ENCODE measurements at places on chromosomes 11 and 22.

DNA sequence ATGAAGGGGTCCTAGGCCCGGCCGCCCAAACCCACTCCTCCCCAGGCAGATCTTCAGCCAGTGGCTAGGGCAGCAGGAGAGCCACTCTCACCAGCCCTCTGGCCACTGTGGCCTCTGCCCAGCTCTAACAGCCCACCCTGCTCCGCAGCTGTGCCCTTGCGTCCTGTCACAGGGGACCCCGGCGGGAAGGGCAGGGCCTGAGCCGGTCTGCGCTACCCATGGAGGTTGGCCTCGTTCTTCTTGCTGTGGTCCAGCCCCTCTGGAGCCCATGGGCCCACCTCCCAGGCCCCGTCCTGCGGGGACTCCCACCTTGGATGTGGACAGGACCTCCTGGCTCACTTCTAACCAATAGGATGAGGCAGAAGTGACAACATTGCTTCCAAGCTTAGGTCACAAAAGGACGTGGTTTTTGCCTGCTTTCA lies 38.3 kb upstream of the TH start:
- no peak for DNase-seq

GRCh38 chr11:15275141-15275540 lies 160.4 kb downstream of the INSC start:
- no peak for DNase-seq

- DNase-seq, result no peak
Observed at GRCh38 chr11:71917646-71918140, 10.7 kb downstream of the XNDC1N start.

DNA sequence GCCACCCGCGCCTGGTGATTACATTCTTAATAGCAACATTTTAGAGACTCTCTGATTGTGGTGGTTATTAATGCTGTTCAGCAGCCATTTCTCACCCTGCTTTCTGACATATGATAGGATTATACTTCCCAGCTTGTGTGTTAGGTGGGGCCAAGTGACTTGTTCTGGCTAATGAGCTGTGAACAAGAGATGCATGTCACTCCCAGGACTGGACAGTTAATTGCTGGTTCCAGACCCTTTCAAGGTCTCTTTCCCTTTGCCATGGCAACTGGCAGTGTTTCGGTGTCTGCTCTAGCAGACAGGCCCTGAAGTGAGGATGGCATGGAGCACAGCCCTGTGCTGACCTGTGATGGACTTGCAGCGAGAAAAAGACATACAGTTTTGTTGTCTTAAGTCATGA lies 8.9 kb upstream of the PTPRJ start:
- no peak for DNase-seq

DNA sequence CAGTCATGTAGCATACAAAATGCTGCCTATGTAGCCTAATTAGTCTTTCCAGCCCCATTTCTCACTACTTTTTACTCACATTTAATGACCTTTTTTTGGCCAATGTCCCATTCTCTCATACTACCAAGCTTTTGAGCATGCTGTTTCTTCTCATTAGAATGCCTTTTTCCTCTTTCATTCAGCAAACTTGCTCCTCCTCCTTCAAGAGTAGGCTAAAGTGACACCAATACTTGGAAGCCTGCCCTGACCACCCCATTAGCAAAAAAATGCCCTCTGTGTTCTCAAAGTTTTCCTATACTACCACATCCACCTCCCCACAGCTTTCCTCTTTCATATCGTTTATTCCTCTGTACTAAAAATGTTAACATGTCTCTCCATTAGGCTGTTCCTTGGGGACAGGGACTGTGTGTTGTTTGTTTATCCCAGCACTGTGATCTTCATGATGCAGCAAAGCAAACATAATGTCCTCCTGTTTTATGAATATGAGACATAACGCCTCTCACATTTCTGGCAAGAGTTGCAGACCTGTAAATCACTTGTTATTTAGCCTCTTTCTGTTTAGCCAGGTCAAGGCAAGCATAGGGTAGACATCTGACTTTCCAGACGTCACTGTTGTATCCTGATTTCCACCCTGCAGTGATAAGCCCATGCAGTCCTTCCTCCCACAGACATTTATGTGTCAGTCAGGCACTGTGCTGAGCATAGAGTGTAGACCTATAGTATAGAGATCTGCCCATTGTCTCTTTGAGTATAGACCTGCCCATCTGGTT lies 62.0 kb upstream of the UCP3 start:
- DNase-seq, result no peak

DNA sequence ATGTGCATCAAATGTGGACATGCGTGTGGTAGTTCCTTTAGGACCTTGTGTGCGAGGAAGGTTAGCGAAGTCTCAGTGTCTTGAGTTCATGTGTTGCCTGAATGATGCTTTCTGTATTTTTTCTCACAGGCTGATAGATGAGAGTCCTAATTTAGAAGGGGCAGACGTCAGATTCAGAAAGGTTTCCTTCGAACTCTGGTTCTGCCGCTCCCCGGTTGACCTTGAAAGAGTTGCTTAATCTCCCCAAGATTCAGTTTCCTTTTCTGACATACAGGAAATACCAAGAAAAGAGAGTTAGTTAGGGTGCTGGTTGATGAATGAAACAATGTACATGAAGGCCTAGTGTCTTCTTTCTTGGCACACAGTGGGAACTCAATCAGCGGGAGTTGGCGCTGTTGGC lies 35.9 kb upstream of the TTC12 start:
- no peak for DNase-seq

DNA sequence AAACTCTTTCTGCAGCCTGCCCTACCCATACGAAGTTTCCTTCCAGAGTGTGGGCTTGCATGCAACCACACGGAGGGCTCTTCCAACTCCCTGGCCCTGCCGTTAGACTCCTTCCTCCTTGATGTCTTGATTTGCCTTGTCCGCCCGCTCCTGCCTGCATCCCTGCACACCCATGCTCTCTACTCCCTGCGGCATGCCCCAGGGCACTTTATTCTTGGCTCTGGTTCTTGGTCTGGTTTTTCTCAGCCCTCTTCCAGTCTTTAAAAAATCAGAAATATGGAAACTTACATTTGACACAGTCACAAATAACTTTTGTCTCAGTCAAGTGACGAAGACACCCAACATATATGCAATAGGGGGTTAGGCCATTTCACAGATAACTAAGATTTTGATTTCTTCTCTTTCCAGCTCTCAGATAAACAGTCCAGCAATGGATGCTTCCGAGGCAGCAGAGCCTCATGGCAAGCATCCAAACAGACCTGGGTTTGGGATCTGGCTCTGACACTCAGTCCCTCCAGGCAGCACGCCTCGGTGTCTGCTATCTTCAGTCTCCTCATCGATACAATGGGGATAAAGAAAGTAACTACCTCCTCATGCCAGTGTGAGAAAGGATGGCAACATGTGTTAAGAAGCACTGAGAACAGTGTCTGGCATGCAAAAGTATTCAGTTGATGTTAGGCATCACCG lies 15.7 kb upstream of the OPCML start:
- DNase-seq, result no peak

- no peak for DNase-seq
Observed at GRCh38 chr11:75777461-75778110, 9.0 kb downstream of the DGAT2 start.

- no peak for DNase-seq
Observed at GRCh38 chr11:73538381-73538872, 59.5 kb downstream of the FAM168A start.

GRCh38 chr11:63961608-63962412 lies 12.6 kb upstream of the COX8A start:
- DNase-seq, result no peak

GRCh38 chr22:19035474-19036228 lies 86.6 kb downstream of the DGCR2 start:
- no peak for DNase-seq

- DNase-seq, result no peak
Observed at GRCh38 chr11:56842814-56843794, 94.6 kb upstream of the OR9G4 start.

GRCh38 chr11:16678466-16679116 lies 59.9 kb upstream of the C11orf58 start:
- DNase-seq, result no peak

DNA sequence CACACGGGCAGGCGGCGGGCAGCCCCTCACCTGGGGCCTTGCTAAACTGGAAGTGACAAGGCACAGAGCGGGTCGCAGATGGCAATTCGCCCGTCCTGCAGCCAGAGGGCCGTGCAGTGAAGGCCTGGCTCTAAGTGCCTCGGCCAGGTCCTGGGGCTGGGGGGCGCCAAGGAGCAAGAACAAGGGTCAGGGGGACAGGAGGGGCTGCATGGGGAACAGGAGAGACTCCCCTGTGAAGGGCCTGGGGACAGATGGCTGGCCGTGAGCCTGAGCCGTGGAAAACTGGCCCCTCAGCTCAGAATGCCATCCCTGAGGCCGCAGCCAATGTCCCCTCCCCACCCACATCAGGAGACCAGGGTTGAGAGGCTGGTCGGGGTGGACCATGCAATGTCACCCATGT lies 60.0 kb downstream of the RTL6 start:
- no peak for DNase-seq

DNA sequence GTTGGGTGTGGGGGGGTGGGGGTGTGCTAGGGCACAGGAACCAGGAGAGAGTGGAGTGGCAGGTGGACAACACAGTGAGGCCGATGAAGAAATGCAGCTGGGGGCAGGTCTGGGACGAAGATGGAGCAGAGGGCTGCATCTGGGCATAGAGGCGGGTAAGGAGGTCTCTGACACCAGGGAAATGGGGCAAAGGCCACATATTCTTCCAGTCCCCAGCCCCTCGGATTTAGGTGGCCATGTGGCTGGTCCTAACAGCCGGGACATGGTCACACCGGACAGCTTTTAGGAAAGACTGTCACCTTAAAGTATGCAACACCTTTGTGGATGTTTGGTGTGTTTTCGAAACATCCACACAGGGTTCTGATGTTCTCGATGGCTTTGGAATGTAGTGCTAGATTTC lies 5.0 kb upstream of the PARVG start:
- DNase-seq, result no peak
